ENCODE measurements at places on chromosomes 3 and 15.
A peak's percentile ranks its signal among the peaks of the same experiment; 100 is the strongest.

DNA sequence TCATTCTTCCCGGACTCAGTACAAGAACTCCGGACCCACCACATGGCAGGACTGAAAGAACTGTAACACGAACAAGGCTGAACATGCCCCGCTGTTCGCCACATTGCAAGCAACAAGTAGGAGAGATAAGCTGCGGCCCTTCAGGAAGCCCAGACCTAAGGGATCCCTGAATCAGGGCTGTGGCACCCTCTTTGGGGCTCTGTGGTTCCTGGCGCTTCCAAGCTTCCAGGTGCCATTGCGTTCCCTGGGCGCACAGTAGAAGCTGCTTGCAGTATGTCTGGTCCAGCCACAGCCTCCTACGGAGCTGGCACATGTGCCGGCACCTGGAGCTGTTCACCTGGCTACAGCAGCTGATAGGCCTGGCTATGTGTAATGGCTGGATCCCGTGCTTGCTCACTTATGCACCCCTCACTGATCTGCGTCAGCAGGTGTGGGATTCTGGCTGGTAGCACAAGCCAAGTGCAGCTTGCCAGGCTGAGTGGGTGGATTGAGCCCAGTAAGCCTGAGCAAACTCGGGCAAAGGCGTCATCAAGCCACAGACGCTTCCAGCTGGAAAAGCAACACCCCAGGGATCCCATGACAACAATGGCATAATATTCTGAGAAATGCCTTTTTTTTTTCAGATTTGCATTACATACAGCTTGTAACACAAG, 748.6 kb upstream of the GBE1 start:
- no peak for DNase-seq

GRCh38 chr3:9349321-9350117, 13.3 kb upstream of the THUMPD3 start:
- no peak for DNase-seq

GRCh38 chr15:85607141-85607806, 187.5 kb downstream of the KLHL25 start:
- no peak for DNase-seq

- no peak for DNase-seq
Observed at GRCh38 chr15:33152502-33153109, 41.9 kb downstream of the FMN1 start.

GRCh38 chr3:4340077-4340410, 36.9 kb downstream of the SETMAR start:
- DNase-seq: no peak

- DNase-seq: no peak
Observed at GRCh38 chr3:24530471-24530870, 35.8 kb upstream of the THRB start.

DNA sequence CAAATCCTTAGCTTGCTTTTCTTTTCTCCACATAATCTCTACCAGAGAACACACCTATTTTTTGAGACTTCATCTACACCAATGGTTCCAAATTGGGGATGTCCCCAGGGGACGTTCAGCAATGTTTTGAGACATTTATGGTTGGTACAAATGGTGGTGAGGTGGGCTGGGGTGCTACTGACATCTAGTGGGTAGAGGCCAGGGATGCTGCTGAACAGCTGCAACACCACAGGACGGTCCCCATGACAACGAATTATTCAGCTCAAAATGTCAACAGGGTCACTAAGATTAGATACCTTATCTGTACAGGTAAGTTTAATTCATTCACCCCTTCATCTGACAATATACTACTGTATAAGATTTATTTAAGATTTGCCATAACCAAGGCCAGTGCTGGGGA, 14.4 kb downstream of the GK5 start:
- DNase-seq: no peak

- peak; percentile 5 for DNase-seq
Observed at GRCh38 chr15:50051811-50052419, 67.1 kb downstream of the ATP8B4 start.

DNA sequence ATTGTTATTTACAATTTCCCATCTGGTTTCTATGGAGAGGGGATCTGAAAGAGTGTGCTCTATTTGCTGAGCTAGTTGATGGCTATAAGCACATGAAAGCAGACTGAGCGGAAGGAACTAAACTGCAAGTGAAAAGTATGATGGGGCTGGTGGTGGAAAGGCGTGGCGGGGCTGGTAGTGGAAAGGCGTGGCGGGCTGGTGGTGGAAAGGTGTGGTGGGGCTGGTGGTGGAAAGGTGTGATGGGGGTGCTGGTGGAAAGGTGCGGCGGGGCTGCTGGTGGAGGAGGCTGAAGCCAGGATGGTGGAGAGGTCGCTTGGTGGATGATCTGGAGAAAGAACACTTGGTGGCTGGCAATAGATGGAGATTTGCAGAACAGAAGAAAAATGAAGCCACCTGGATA, 136.7 kb downstream of the FMN1 start:
- no peak for DNase-seq

- no peak for DNase-seq
Observed at GRCh38 chr15:68387381-68388143, 44.4 kb downstream of the ITGA11 start.

GRCh38 chr15:64151727-64152506, at the start of gene SNX22:
Gene SNX22 (plus strand): TSS chr15:64151731. CDS start chr15:64151776, 45 bp downstream.
- peak; percentile 32 for DNase-seq

GRCh38 chr3:130933801-130934345, 40.0 kb downstream of the ATP2C1 start:
- DNase-seq: no peak

Measured in NCI-H1092 treated with DMSO at 0.1 percent for 48 hours (cell line).